ENCODE measurements at places on chromosomes 6 and 20.

- DNase-seq = no peak
Measured at GRCh38 chr6:73746787-73747186, 50.8 kb downstream of the CD109 start.

- DNase-seq = no peak
Measured at GRCh38 chr6:139653111-139653510, 278.7 kb upstream of the CITED2 start.

DNA sequence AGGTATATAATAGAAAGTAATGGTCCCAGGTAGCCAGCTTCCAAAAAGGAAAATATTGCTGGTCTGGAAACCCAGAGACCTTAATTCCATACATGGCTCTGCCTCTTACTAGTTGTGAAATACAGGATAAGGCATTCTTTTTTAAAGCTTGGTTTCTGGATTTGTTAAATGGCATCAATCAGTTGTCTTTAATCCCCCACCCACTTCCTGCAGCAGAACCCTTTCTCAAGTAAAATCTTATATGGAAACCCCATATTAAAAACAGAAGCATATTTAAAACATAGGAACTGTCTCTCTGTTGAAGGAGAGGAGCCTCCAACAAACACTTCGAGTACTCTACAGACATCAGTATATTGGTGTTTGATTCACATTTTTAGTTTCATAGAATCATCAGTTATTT, 6.2 kb upstream of the LCA5 start:
- no peak for DNase-seq

GRCh38 chr6:84074988-84075781, 41.6 kb downstream of the MRAP2 start:
- DNase-seq = peak; percentile 36

DNA sequence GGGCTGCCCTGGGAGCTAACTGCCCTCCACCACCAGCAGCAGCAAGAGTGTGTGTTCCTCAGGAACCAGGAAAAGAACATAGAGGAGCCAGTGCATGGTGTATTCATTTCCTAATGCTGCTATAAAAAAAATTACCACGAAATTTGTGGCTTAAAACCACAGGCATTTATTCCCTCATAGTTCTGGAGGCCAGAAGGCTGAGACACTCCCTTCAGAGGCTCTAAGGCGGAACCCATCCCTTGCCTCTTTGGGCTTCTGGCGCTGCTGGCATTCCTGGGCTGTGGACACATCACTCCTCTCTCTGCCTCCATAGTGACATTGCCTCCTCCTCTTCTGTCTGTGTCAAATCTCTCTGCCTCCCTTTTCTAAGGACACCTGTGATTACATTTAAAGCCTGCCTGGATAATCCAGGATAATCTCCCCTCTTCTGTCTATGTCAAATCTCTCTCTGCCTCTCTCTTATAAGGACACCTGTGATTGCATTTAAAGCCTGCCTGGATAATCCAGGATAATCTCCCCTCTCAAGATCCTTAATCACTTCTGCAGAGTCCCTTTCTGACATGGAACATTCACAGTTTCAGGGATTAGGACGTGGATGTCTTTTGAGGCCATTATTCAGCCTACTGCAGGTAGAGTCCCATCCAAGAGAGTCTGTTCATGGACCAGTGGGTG, 54.7 kb downstream of the NDUFAF5 start:
- DNase-seq = no peak

GRCh38 chr6:44025226-44025625, 102.0 kb downstream of the MRPL14 start:
- no peak for DNase-seq

- DNase-seq = no peak
Measured at GRCh38 chr6:42428326-42429041, 23.2 kb downstream of the TRERF1 start.

DNA sequence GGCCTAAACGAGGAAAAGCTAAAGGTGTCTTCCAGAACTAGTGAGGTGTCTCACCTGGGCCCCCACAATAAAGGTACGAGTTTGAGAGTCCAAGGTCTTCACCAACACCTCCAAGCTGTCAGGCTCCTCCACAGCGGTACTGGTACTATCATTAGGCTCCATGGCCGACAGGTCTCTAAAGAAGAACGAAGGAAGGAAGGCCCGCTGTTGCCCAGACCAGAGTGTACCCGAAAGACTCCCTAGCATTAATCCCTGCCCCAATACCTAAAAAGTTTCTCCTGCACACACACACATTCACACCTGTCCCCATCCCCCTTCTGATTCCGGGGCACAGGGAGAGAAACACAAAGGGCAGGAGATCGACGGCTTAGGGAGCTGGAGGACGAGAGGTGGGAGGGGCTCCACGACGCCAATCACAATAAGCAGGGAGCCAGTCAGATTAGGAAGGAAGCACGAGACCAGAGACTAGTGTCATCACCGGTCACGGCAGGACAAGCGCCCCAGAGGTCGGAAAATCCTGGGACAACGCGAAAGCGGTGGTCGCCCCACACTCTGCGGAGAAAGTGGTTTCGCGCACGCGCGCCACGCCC, 764 bp downstream of the BAG6 start:
- DNase-seq = peak; percentile 67

- no peak for DNase-seq
Measured at GRCh38 chr20:17169585-17170136, 57.2 kb upstream of the PCSK2 start.

DNA sequence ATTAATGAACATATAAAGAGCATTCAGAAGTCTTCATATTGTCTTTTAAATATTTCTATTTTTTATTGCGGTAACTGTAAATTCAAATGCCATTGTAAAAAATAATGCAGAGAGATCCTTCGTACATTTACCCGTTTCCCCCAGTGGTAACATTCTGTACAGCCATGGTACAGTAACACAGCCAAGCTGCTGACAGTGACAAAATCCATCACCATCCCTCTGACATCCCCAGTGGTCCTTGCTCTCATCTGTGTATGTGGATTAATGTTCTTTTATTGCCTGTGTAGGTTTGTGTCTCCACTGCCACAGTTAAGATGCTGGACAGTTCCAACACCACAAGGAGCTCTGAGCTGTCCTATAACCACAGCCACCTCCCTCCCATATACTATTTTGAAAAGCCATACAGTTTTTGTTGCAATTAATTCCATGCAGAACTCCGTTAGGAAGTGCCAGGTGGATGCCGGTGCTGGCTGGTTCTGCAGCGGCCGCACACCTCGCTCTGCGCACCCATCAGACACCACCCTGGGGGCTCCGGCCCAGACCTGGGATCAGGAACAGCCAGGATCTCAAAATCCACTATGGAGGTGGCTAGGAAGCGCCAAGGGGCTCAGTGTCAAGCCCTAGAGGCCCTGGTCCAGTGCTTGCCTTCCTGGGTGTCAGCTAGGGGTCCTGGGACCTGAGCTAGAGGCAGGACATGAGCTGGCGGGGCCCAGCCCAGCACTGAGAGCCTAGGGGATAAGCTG, 93.1 kb upstream of the PMEPA1 start:
- DNase-seq = no peak

DNA sequence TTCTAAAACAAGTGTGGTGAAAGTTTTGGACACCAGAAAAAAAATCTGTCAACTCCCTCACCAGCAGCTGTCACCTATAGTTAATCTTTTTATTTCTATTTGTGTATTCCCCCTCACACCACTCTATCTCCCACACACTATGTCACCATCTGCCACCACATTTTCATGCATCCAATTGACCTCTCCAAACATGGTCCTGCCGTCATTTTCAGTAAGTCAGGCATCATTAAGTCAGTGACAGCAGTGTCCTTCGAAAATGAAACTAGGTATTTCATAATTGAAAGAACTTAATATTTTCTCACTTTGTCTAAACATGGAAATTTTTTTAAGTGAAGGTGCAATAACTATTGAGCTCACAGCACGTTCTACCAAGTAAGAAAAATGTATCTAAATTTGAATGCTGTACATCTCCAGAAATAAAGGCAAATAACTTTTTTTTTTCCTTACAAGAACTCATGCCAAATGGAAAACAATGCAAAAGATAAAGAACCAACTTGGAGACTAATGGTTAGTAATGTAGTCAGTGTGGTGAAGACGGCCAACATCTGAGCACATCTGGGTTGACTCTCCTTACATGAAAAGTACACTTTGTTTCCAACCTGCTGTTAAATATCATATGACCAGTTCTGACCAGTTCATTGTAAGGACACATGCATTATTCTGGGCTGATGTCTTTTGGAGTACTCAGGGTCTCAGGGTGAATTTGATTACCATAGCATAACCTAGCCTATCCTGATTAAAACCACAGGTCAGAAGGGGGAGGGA, 623.3 kb upstream of the MANEA start:
- DNase-seq = no peak

- DNase-seq = no peak
Measured at GRCh38 chr20:9088556-9088955, 19.7 kb downstream of the PLCB4 start.

DNA sequence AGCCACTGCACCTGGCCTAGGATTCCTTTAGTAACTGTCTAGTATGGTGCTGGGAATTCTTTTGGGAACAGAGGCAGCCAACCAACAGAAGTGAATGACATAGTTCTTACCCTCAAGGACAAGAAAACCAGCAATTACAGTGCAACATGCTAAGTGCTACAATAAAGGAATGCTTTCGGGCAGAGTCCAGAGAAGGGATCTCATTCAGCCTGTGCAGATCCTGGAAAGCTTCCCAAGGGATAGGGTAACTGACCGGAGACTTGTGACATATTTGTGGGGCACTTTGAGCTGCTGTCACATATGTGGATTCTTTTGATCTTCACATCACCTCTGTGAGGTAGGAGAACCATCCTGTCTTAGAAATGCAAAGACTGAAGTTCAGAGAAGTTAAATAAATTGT, 46.8 kb downstream of the C6orf15 start:
- no peak for DNase-seq

DNA sequence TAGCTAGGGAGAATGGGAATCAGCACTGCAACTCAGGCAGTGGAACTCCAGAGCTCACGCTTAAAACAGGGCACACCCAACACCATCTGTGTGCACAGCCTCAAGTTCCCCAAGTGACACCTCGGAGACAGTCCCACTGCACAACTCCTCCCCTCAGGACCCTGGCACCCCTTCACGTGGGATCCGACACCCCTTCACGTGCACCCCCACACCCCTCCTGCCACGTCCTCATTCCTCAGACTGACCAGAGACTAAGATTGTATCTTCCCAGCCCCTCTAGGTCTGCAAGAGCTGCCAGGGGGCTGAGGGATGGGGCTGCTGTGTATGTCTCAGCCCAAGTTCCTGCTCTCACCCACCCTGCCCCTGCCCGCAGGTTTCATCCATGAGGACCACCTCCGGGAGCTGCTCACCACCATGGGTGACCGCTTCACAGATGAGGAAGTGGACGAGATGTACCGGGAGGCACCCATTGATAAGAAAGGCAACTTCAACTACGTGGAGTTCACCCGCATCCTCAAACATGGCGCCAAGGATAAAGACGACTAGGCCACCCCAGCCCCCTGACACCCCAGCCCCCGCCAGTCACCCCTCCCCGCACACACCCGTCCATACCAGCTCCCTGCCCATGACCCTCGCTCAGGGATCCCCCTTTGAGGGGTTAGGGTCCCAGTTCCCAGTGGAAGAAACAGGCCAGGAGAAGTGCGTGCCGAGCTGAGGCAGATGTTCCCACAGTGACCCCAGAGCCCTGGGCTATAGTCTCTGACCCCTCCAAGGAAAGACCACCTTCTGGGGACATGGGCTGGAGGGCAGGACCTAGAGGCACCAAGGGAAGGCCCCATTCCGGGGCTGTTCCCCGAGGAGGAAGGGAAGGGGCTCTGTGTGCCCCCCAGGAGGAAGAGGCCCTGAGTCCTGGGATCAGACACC, 7.6 kb downstream of the MYL9 start:
- no peak for DNase-seq

- no peak for DNase-seq
Measured at GRCh38 chr6:64034910-64035655, 399.5 kb downstream of the PHF3 start.

DNA sequence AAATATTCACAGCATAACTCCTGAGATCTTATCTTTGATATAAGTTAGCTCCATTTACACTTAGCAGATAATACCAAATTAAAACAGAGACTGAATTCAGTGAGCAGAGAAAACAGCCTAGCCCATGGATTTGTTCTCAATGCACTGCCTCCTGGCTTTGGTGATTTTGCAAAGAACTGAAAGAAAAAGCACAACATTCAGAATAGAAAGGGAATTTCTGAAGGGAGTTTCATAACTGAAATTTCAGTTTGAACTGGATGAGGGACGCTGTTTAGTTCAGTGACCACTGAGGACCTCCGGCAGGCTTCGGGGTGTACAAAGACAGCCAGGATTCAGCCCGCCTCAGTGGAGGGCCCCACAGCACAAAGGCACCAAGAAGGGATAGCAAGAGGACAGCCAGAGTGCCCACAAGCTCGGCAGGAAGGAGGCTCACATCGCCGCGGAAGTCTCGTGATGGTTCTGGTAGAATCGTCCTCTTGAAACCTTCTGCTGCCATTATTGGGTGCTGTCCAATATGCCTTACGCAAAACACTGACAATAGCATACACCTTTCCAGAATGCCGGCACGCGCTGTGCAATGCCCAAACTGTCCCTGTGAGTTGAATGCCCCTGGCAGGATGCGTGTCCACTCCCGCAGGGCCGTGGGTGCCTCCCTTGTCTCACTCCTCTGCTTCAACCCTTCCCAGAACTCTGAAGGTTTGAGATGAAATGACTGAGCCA, 9.7 kb upstream of the IRF4 start:
- DNase-seq = no peak

DNA sequence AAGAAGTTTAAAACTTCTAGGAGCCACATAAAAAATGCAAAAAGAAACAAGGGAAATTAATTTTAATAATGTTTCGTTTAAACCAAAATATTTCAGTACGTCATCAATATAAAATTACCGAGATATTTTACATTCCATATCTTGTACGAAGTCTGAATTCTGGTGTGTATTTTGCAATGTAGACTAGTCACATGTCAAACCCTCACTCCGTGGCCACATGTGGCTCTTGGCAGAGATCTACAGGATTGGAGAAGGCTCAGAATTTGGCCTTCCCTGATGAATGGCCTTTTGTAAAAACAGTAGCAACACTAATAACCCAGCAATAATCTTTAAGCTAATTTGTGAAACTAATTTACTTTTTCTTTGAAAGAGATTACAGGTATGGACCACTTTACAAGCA, 217.1 kb downstream of the PRL start:
- DNase-seq = no peak
